NCI-H1694 treated with DMSO at 0.1 percent for 48 hours (cell line): ENCODE measurements at places on chromosomes 3 and 15.

DNA sequence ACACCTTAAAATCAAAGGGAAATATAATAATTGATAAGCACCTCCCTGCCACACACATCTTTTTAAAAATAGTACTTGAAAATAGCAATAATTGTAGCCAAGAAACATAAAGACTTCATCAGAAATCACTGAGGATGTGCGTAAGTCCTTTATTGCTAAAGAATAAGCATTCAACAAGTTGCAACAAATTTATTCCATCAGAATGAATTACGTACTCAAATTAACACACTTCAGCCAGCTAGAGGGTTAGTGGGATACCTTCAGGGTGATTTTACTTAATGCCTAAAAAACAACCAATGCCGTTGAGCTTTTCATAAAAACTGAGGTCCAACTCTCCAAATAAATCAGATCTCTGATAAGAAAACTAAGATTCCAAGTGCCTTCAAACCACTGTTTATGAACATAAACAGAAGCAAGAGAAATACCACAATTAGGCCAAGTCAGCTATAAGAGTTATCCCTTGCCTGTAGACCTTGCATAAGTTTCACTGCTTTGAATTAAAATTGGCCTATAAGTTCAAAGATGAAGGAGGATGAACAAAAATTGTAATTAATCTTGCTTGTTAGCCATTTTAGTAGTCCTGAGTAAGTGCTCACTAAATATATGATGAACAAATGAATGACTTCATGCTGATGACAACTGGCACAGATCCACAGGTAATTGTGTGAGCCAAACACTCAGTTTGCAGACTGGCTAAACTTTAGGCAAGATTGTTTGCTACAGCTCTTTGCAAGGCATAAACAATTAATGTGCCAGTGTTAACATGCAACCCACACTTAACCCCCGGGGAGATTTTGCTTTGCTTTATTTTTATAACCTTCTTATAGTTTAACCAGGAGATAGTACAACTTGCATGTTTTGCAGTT, 375.1 kb upstream of the THBS1 start:
- DNase-seq, result no peak

DNA sequence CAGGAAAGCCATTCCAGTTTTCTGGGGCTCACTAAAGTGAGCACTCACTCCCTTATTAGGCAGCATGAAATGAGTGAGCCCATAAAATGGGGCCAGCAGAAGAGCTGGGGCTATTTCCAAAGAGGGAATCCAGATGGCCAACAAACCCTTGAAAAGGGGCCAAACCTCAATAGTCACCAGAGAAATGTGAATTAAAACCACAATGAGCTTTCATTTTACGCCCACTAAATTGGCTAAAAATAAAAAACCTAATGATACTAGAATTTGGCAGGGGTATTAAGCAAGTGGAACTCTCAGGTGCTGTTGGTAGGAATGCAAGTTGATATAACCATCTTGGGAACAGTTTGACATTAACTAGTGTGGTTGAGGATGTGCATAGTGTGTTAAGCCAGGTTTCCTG, 42.1 kb upstream of the RAF1 start:
- no peak for DNase-seq

GRCh38 chr3:37979541-37980461, 10.8 kb upstream of the VILL start:
- DNase-seq, result no peak

- no peak for DNase-seq
Measured at GRCh38 chr15:41954036-41954435, 18.3 kb downstream of the EHD4 start.

- no peak for DNase-seq
Measured at GRCh38 chr15:87522997-87523396, 733.5 kb downstream of the NTRK3 start.

- no peak for DNase-seq
Measured at GRCh38 chr3:46700772-46701171, 420 bp upstream of the TMIE start.

GRCh38 chr15:63852407-63852806, 18.7 kb upstream of the HERC1 start:
- DNase-seq, result no peak

- DNase-seq, result no peak
Measured at GRCh38 chr15:60006873-60007272, 2.8 kb downstream of the FOXB1 start.

- no peak for DNase-seq
Measured at GRCh38 chr15:39591896-39592315, 11.0 kb downstream of the THBS1 start.

- DNase-seq, result no peak
Measured at GRCh38 chr3:58555203-58555602, 18.2 kb upstream of the ACOX2 start.
